ENCODE measurements at places on chromosomes 7 and 10.

- DNase-seq: no peak
These were observed 22.7 kb downstream of the FAM53B start for GRCh38 chr10:124721330-124722045.

DNA sequence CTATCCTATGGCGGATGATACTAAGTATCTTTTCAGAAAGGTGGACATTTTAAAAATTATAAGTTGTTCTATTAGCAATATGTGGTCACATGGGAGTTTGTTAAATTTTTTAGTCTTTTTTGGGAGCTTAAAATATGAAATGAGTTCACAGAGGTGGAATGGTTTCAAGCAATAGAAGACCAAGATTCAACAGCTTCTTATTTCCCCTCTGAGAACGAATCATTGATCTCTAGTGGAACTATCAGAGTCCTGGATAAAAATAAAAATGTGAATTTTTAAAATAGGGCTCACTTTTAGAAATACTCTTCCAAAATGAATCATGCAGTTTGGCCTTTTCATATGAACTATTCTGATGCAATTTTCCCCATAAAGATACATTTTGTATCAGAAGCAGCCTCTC, 467.7 kb upstream of the KLF6 start:
- no peak for DNase-seq

DNA sequence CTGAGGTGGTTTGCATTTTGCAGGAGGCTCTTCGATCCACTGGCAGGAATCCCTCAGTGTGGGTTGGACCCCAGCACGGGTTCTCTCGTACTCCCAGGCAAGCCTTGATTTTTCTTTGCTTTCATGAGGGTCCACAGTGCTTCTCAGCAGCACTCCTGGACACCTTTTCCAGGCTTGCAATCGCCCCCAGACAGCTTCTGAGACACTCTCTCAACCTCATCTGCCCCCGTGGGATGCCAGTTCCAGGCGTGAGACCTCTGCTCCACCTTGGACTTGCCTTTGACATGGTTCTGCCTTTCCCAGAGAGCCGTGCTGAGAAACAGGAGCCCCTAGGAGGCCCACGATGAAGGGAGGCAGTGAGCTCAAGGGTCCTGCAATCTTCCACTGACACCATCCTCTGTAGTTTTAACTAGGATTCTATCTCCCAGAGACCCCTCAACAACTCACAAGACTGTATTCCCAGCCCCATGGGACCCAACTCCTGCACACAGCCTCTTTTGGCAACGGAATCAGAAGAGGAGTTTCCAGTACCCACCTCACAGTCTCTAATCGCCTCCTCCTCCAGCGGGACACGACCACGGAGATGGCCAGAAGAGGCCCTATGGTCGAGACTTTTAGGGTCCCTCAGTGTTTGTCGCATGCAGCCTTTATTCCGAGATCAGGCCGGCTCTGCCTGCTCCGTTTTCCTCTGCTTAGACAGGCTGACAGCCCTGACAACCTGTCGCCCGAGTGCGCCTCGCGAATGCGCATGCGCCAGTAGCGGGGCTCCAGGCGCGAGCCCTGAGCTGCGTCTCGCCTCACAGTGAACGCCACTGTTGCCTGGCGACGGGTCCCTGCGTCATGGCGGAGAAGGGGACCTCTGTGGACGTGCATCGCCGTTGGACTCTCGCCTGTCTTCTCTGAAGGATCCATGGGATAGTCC, 26.0 kb upstream of the ZNF273 start:
- peak; percentile 71 for DNase-seq

DNA sequence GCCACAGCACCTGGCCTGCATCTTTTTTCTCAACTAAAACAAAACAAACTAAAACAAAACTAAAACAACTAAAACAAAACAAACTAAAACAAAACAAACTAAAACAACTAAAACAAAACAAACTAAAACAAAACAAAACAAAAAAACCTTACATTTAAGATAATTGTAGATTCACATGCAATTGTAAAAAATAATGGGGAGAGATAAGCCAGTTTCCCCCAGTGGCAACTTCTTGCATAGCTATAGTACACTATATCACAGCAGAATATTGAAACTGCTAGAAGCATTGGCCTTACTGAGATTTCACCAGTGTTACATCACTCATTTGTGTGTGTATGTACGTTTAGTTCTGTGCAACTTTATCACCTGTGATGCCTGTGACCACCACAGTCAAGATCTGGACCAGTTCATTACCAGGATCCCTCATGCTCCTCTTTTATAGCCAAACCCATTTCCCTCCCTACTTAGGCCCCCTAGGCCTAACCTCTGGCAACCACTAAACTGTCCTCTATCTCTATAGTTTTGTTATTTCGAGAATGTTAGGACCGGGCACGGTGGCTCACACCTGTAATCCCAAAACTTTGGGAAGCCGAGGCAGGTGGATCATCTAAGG, 9.3 kb downstream of the FXYD4 start:
- no peak for DNase-seq

DNA sequence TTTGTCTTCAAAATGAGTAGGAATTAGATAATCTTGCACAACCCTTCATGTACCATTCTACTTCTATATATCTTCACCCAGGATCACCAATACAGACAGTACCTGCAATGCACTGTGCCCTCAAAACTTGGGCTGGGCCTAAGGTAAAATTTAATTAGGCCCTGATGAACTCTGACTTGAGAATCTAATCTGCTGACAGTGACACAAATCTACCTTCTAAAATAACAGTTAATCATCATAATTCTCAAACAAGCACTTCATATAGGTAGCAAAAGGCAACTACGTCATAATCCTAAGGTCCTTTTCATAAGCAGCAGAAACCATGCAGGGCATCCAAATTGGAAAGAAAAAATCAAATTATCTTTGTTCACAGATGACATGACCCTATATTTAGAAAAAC, 4.1 kb downstream of the ZNF25 start:
- DNase-seq: no peak

DNA sequence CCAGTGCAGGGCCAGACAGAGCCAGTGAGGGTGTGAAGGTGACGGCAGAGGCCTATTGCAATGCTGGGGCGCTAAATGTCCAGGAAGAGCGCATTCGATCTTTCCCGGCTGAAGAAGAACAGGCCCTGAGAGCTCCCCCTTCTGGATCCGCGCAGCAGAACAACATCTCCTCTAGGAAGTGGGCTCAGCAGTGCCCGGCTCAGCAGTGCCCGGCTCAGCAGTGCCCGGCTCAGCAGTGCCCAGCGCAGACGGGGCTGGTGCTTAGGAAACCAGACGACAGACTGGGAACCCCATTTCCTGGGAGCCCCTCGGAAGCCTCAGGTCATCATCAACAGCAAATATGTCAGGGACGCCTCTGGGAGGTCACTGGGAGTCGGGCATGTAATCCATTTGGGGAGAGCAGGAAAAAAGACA, 4.7 kb upstream of the NOS3 start:
- DNase-seq: peak; percentile 66

GRCh38 chr10:116974456-116975005, 30.5 kb downstream of the SHTN1 start:
- no peak for DNase-seq

GRCh38 chr10:1745780-1746456, 8.6 kb upstream of the ADARB2 start:
- DNase-seq: no peak

DNA sequence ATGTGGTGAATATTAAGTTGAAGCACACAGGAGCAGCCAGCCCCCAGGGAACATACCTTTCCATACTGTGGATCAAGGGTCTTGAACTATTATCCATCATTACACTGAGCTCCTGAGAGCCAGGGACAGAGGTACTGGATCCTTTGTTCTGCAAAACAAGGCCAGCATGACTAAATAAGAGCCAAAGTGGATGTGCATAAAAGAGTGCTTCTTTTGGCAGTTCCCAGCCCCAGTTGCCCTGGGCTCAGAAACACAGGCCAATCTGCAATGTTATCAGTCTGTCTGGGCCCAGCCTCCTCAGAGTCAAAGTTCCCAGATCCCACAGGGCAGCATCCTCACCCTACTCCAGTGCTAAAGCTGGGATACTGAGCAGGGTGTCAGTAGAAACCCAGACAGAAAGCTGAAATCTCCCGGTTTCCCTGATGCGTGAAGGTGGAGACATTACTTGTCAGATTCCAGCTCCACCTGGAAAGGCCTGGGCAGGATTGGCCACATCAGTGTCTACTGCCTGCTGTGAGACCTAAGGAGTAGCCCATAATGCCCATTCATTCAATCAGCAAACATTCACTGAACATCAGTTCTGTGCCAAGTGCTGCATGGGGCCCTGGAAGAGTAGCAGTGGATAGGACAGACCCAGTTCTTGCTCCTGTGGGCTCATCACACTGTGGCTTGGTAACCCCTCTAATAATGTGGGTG, 342.7 kb downstream of the CXCL12 start:
- no peak for DNase-seq

DNA sequence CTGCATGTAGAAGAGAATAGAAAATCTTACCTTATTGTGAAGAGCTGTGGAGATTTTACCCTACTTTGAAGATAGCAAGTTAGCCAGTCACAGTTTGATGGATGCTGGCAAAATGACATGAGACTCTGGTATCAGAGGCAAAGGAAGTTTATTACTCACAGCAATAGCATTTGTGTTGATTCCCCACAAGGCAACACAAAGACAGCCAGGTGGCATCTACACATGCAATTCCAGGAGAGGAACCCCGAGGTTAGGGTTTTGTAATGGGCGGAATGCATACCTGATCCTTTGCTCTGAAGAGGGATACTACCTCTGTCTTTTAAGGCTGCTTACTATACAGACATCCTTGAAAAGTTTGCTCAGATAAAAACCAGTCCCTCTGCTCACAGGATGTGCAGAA, 59.5 kb downstream of the AHR start:
- DNase-seq: no peak

- no peak for DNase-seq
These were observed 171.1 kb downstream of the TCF7L2 start for GRCh38 chr10:113121153-113121552.

DNA sequence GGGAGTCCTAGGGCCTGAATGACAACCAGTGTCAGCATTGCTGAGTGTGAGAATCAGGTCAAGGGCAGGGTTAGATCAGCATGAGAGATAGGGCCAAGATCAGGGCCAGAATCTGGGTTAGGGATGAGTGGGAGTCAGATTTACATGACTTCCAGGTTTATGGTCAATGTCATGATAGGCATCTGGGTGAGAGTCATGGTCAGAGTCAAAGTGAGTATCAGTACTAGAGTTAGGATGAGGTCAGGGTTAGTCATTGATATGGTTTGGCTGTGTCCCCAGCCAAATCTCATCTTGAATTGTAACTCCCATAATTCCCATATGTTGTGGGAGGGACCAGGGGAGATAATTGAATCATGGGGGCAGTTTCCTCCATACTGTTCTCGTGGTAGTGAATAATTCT, 12.3 kb downstream of the MRPS24 start:
- no peak for DNase-seq

DNA sequence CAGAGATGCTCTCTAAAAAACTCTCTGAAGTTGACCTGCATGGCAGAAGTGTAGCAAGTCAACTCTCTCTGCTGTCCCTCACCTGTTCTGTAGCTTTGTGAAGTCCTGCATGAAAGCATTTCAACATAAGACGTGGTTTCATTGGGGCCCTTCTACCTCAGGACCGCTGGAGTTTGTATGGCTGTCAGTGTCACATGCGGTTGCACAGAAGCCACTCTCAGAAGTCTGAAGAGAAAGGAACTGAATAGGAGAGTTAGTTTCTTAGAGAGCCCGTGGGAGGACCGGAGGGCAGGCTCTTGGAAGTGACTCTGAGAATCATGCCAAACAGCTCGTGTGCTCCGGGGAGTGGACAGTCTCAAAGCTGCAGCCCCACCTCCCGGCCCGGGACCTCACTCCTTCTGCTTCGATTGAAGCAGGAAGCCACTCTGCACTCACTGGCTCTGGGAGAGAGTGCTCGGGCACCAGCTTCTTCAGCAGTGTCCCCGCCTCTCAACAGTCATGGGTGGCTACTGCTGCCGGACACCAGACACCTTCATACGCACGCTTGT, 486.7 kb downstream of the SDK1 start:
- no peak for DNase-seq

DNA sequence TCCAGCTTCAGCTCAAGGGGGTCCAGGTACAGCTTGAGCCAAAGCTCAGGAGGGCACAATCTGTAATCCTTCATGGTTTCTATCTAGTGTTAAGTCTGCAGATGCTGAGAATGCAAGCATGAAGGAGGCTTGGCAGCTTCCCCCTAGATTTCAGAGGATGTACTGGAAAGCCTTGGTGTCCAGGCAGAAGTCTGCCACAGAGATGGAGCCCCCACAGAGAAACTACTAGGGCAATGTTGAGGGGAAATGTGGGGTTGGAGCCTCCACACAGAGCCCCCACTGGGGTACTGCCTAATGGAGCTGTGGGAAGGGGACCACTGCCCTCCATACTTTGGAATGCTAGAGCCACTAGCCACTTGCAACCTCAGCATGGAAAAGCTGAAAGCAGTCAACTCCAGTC, 11.4 kb downstream of the ZNF25 start:
- DNase-seq: no peak

GRCh38 chr10:95289003-95289920, 1.5 kb downstream of the PDLIM1 start:
- no peak for DNase-seq

GRCh38 chr7:128405471-128406313, 4.1 kb downstream of the IMPDH1 start:
- DNase-seq: peak; percentile 72

DNA sequence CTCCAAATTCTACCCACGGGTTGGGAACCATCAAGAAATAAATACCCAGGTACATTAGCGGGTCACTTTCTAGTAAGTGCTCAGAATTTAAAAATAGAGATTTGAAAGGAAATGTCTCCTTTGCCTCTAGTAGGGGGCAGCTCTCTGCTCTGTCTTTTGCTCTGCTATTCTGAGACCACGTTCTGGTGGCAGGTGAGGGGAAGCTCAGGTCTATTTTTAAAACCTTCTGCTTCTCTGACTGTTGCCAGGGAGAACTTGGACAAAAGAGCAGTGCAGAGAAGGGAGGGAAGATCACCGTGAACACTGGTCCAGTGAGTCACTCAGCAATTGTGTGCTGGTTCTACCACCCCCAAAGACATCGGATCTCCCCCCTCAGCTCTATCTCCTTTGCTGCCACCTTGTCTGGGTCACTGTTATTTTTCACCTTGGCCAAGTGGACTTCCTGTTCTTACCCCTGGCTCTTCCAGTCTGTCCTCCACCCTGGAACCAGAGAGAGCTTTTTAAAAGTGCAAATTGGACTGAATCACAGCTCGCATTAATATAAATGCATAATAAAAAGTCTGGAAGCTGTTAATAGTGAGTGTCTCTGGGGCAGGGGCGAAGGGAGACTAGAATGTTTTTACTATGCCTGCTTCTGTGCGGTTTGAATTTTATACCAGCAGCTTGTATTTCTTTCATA, 72.4 kb upstream of the LOXL4 start:
- no peak for DNase-seq

- no peak for DNase-seq
These were observed 139.4 kb downstream of the CCDC71L start for GRCh38 chr7:106521541-106521940.

GRCh38 chr7:56062382-56062781, 1.7 kb upstream of the SUMF2 start:
- DNase-seq: no peak

DNA sequence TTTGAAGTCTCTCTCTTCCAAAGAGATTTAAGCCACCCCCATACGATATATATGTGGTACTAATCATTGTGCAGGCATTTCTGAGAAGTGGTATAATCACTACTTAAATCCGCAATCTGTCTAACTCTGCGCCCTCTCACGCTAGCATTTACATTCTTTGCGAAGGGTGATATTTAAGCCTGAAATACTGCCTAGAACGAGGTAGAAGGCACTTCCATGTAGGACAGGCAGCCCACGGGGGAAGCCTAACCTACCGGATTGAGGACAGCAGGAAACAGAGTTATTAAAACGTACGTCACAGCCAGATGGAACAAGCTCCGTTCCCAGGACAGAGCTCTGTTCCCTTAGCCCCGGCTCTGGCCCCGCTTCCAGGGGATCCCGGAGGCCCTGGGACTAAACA, 59.3 kb upstream of the ECHDC3 start:
- DNase-seq: no peak

- DNase-seq: no peak
These were observed 407.3 kb downstream of the RPS24 start for GRCh38 chr10:78441010-78441409.

Data from CD4-positive, alpha-beta T cell treated with Interleukin-12 subunit alpha and Interleukin-12 subunit beta, for 1 hour (primary cell).